ENCODE measurements at places on chromosomes 1 and 21. TPM values are rescaled to one million over a fixed set of nuclear protein-coding genes. Genes with fewer than 3 reads are reported as not detected.

The SPATA45 gene
- 0.68 TPM for total RNA-seq

The NR1I3 gene
- total RNA-seq = not detected

DNA sequence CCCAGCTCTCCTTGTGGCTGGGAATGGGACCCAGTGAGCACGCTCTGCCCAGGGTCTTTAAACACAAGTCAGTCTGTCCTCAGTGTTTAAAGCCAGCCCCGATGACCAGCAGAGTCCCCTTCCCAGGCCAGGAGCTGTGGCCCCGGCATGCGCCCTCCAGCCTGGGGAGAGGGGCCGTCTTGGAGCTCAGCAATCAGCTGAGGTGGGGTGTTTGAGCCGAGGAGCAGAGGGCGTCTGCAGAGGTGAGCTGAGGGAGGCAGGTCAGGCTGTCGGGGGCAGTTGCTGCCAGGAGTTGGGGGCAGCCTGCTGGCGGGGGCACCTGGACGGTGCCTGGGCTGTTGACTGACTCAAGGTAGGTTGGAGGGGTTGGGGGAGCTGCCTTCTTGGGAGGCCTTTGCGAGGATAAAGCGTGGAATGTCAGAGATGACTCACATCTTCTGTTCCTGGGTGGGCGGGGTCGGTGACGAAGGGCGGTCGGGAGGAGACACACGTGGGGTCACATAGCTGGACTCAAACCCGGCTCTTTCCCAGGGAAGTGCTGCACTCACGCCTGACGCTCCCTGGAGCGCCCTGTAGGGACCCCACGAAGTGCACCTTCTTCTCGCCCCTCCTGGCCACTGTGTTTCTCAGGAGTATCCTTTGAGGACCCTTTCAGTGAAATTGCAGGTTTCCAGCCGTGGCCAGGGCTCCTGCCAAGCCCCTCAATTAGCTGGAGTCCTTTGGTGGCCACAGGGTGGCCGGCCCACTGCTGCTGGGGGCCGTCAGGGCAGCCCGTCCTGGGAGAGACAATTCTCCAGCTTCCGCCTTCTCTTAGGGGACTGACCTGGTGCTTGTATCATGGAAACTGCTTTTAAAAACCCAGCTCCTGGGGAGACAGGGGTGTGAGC lies 86.2 kb downstream of the SIK1 start:
- DNase-seq = no peak

DNA sequence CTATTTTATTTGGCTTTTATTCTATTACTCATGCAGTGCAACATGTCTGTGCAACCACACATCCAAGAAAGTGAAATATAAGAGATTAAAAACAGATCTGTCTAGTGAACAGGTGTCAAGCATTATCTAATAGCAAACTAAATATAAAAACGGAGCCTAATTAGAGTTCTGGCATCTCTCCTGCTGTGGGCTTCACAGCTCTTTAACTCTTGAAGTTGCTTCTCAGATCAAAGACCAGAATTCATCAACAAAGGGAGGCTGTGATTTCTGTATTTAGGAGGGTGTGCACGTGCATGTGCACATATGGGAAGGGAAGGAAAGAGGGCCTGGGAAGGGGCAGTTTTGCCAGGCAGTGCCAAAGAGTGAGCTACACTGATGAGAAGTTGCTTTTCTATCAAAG lies 81.0 kb downstream of the MIS18A start:
- no peak for DNase-seq

DNA sequence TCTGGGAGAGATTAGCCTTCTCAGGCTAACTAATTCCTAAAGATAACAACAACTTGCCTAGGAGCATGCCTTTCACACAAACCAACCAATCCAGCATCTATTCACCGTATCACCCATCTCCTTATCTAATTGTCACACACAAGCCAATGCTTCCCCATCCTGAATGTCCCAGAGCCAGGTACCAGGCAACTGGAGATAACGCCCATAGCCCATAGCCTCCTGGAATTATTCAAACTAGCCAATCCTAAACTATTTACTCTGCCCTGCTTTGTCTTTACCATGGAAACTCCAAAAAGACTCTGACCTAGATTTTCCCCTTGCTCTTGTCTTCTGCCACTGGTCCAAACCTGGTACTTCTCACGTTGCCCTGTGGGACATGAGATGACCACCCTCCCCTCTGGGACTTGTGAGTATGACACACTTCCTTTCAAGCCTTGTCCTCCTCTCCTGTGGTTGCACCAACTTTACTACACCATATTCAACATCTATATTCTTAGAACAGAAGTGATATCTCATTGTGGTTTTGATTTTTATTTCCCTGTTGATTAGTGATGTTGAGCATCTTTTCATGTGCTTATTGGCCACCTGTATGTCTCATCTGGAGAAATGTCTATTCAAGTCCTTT lies 8.8 kb upstream of the ATG4C start:
- no peak for DNase-seq

DNA sequence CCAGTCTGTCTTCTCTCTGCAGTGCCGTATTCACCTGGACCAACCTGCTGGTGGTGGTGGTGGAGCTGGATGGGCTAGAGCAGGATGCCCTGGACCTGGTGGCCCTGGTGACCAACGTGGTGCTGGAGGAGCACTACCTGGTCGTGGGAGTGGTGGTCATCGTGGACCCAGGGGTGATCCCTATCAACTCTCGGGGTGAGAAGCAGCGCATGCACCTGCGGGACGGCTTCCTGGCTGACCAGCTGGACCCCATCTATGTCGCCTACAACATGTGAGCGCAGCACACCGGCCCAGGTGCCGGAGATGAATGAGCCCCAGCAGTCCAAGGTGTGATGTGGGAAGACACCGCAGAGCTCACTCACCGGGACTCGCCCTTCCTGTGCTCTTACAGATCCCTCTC lies 37.5 kb downstream of the S100B start:
- no peak for DNase-seq

DNA sequence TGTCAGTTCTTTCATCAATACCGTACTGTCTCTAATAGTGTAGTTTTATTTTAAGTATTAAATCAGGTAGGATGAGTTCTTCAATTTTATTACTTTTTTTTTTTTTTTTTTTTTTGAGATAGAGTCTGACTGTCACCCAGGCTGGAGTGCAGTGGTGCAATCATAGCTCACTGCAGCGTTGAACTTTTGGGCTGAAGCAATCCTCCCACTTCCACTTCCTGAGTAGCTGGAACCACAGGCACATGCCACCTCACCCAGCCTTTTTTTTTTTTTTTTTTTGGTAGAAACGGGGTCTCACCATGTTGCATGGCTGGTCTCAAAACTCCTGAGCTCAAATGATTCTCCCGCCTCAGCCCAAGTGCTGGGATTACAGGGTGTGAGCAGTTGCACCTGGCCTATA lies 44.3 kb downstream of the INAVA start:
- no peak for DNase-seq

- DNase-seq = no peak
Measured at GRCh38 chr1:186236921-186237320, 138.1 kb downstream of the TPR start.

Measured in neural crest cell (in vitro differentiated cells).